ENCODE measurements at places on chromosomes 2 and 18.

- no peaks in the 10 kb centered on the region for H3K36me3 ChIP-seq
- no peak overlapping the region for H3K27ac ChIP-seq
- no peak for DNase-seq
- no peak overlapping the region for H3K4me3 ChIP-seq
Observed at GRCh38 chr2:114457956-114458355, 15.5 kb downstream of the DPP10 start.

- H3K4me3 ChIP-seq: peak overlapping the region; percentile 97
- peak overlapping the region; percentile 99 for H3K27ac ChIP-seq
- DNase-seq: no peak
- H3K36me3 ChIP-seq: no peaks in the 10 kb centered on the region
- peaks cover 24% of the 10 kb centered on the region for H3K27me3 ChIP-seq
Observed at GRCh38 chr18:75206452-75207309, 2.3 kb downstream of the PTGR3 start.

DNA sequence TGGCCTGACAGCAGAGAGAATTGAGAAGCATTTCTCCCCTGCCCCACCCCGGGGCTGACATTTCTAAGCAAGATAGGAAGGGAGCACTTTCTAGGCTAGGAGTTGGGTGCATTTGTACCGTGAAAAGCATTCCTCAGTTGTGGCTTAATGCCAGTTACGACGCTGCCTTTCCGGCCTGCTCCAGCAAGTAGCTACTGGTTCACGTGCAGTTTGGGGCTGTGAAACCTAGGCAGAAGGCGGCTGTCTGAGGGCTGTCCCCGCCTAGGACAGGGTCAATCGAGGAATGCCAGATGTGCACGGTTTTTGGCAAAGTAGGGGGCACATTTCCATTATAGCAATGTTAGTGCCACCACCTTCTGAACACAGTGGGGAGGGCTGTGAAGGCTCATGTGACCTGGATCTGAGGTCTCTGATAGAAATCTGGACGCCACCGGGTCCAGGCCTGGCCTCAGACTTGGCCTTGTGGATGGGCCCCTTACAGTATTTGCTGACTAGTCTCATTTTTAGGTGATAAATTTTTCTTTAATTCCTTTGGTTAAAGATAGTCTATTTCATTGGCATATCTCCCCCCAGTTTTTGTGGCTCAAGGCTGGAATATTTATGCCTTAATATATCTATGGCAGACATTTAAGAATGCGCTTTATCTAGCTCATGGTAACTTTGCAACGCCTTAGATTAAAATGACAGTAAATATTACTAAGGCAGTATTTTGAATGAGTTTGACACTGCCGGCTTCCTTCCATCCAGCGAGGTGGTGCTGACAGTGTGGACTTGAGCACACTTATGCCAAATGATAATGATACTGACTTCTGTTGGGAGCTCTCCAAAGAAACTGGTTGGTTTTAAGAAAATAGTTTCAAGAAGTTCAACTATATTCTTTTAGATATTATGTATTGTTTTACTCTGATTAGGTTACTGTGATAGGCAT lies 78.7 kb downstream of the LPIN1 start:
- no peaks in the 10 kb centered on the region for H3K36me3 ChIP-seq
- peaks cover 16% of the 10 kb centered on the region for H3K4me1 ChIP-seq

DNA sequence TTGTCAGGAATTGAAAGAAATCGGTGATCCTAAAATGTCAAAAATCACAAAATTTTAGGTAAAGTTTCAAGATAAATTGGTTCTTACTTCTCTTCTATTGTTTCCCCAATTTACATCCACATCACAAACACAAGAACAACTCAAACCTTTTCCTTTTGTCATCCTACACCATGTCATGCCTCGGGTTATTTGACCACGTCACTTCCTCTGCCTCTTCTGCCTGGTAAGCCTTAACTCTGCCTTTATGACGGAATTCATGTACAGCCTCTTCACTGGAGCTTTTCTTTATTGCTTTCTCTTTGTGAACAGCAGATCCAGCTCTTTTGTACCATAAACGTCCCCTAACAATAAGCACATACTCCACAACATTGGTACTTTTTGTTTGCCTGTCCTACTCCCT lies 258.0 kb downstream of the DPP10 start:
- no peak for DNase-seq
- no peak overlapping the region for H3K27ac ChIP-seq

- H3K27me3 ChIP-seq: no peaks in the 10 kb centered on the region
- H3K36me3 ChIP-seq: no peaks in the 10 kb centered on the region
- H3K4me3 ChIP-seq: no peak overlapping the region
- no peak for DNase-seq
- peaks cover 7% of the 10 kb centered on the region for H3K4me1 ChIP-seq
Observed at GRCh38 chr2:185388226-185388625, 350.4 kb upstream of the FSIP2 start.

DNA sequence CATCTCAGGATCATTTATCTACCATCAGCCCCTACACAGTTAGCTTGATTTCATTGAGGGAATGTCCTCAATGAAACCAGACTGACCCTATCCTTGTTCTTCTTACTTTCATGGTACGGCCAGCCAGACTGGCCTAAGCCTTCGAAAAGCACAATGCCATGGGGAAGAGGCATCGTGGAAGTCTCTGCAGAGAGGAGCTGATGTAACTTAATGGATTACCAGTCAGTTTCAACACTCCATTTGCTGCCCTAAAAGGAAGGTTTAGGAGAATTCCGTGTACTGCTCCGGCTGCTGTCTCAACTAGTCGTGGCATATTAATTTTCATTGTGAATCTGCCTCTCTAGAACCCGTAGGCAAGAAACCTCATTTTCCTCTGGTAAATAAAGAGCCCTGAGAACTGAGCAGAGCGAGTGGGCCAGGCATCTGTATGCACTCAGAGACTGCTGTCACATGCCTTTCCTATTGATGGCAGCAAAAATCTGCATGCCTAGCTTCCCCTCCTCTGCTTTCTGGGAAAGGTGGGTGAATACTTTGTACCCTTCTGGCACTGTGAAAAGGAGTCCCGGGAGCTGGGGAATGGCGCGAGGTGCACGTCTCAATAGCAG lies 184.9 kb downstream of the KLHL29 start:
- H3K36me3 ChIP-seq: no peaks in the 10 kb centered on the region
- H3K27ac ChIP-seq: peak overlapping the region; percentile 6
- H3K4me3 ChIP-seq: no peak overlapping the region

DNA sequence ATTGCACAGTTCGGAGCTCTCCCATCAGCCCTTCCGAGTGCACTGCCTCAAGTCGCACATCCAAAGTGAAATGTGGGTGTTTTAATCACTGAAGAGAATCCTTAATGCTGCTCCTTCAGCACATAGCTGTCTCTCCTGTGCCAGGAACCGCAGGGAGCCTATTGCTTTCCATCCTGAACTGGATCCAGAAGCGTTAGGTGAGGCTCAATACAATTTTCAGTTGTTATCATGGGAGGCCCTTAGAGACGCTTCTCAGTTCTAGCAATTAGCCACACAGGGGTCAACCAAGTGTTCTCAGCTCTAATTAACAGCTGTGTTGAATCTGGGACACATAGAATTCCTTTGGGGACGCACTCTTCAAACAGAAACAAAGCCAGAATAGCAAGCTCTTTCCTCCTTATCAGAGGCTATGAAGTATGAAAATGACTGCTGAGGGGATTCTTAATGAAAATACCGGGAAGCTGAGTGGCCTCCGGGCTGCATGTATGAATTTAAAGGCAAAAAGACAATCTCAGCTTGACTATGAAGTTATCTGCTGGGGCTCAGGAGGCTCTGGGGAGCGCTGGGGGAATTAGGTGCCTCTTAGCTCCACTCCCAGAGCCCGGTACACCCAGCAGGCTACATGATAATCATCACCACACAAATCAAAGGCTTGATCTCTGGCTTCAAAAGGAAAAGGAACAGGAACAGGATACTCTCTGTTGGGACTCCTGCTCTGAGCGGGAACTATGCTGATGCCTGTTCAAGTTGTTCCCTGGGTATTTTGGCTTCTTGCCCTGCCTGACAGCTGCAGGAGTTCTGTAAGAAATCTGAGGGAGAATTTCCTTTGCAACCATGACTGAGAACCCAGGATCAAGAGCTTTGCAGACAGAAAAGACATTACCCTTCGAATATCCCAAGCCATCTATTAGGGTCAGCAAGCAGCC lies 55.4 kb upstream of the NCOA1 start:
- H3K36me3 ChIP-seq: no peaks in the 10 kb centered on the region
- DNase-seq: peak; percentile 70
- peaks cover 22% of the 10 kb centered on the region for H3K4me1 ChIP-seq

Data from hepatocyte (in vitro differentiated cells).